ENCODE measurements at places on chromosomes 4 and X.

- DNase-seq: no peak
These were observed 27.6 kb upstream of the TMEM184C start for GRCh38 chr4:147589586-147589985.

DNA sequence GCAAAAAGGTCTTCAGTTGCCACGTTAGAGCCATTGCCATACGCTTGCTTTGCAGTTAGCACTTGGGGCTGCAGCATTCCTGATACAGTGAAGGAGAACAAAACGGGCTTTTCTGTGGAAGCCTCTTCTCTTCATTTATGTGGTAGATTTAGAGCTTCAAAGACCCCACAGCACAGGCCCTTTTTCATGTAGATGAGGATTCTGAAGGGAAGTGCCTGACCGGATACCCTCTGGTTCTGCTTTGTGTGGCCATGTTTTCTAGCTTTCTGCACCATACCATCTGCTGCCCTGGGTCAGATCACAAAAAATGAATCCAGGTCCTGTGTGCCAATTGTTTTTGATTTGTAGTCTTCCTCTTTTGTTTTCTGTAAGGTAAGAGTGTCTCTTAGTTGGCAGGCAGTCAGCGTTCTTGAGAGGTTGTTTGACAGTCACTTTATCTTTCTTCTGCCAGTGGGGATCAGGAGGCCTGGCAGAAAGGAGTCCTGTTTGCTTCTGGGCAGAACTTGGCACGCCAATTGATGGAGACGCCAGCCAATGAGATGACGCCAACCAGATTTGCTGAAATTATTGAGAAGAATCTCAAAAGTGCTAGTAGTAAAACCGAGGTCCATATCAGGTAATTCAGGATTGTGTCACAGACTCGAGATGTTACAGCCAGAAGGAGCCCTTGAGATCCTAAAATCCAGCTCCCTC lies 7.7 kb downstream of the LAP3 start:
- no peak for DNase-seq

DNA sequence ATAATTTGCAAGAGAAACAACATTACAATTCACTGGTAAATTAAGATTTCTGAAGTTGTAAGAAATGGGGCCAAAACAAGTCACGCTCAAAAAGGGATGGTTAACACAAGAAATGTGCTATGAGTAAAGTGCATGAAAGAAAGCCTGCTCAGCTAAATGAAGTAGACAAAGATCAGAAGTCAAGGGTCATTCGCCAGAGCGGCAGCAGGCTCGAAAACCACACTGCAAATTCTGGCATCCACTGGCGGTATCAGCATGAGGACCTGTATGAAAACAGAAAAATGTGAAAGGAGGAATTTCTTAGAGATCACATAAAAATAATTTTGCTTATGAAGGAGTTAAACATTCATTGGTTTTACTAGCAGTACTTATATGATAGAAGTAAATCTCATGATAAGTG lies 49.6 kb downstream of the FBXL5 start:
- DNase-seq: no peak

DNA sequence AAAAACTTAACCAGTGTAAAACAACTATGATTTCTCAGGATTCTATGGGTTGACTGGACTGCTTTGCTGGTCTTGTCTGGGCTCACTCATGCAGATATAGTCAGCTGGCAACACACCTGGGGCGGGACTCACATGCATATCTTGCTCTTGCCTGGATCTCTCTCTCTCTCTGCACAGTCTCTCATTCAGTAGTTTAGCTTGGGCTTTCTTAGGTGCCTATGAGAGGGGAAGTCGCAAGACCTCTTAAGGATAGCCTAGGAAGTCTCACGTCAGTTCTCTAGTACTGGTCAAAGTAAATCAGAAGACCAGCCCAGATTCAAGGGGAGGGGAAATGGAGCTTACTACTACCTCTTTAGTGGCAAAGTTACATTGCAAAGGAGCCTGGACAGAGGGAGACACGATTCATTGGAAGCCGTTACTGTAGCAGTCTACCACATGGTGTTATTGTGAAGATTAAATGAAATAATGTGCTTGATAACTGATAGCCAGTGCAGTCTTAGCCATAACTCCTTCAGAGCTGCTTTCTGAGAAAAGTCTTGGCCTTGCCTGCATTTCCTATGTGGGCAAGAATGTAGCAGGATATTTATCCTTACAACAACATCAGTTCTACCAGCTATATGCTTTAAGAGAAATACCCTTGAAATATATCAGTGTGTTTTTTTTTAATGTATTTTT lies 2.1 kb downstream of the COPS4 start:
- DNase-seq: no peak

- no peak for DNase-seq
These were observed 88.8 kb upstream of the ESX1 start for GRCh38 chrX:104343428-104344129.

DNA sequence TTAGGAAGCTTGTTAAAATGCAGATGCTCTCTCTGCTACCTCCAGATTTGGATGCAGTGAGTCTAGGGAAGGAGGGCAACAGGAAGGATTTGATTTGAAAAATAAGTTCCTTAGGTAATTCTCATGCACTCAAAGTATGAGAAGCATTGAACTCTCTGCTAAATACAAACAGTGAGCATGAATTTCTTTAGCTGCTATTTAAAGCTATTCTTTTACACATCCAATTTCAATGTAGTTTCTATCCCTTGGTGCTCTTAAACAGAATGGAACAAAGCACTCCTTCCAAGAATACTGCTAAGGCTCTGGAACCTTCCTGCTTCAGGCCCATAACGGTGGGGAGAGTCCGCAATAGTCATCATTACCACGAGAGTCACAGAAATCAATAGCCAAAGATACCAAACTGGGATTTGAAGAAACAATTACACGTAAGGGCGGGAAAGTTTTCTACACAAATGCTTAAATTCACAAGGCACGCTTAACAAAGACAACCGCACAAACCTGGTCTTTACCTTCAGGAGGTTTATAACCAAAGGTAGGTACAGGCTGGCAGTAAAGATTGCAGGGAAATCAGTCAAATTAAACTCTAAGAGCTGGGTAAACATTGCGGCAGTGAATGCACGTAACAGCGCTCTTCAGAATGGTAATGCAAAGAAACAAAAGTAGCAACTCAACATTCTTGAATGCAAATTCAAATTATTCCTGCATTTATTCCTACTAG lies 123.2 kb upstream of the NAP1L5 start:
- DNase-seq: no peak

DNA sequence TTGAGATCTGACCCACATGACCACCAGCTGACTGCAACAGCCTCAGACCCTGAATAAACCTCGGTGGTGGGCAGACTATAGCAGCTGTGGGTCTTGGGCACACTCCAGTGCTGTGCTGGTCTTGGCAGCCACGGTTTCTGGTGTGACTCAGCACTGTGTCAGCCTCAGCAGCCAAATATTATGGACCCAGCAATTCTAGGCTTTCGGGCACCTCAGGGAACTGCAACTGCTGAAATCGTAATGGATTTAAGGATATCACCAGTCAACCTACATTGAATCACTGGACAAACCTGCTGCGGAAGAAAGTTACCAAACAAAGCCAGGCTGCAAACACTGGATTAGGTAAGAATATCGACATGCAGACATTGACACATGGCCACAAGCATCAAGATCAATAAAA lies 10.5 kb upstream of the UBE2NL start:
- no peak for DNase-seq

DNA sequence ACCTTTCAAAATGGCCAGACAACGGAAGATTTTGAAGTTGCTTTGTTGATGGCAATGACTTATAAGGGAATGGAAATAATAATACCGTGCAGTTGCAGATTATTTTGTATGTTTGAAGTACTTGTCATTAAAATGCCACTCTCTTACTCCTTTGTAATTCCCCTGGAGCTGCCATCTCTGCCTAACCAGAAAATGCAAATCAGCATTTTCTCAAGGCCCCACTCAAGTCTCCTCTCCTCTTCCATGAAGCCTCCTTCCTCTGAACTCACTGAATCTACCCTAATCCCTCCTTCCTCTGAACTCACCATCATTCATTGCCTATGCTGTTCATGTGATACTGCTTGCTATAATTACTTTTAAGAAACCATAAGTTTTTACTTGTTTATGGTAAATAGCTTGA lies 60.2 kb upstream of the RBPJ start:
- no peak for DNase-seq

GRCh38 chr4:2290974-2291704 lies 29.2 kb upstream of the MXD4 start:
- DNase-seq: no peak

GRCh38 chrX:135086197-135086854 lies 34.0 kb downstream of the ETDB start:
- peak; percentile 75 for DNase-seq

- DNase-seq: no peak
These were observed 207.3 kb upstream of the PABPC4L start for GRCh38 chr4:134408897-134409296.

GRCh38 chr4:2318885-2319284 lies 57.0 kb upstream of the MXD4 start:
- DNase-seq: no peak

DNA sequence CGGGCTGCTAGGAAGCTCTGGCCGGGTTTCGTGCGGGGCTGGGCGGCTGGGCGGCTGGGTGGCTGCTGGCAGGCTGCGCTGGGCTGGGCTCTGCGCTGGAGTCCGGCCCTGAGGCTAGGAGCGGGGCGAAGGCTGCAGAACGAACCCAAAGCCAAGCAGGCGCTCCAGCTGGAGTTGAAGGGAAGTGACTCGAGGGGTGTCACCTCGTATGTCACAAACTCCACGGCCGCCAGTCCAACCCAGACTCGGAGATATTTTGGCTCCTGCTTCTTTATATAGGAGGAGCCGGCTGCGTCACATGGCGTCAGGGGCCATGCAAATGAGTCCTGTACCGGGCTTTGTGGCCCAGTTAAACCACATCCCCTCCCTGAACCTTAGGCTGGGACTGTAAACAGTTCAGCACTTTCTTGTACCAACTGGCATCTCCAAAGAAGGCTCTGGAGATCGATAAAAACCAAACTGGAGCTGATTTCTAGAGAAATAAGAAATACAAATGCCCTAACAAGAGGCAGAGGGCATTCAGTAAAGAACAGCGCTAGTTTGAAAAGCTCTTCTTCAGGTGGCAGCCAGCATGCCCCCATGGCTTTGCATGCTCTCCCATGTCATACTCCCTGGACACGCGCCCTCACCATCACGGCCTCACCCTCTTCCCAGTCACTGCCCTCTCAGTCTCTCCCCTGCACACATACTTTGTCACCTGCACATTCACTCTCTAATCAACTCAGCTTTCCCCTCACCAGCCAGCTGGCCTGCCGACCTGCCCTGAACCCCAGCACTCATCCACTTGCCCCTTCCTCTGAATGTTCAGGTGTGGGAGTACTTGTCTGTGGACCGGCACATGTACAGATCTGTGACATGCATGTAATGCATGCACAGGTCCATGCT lies 58.5 kb downstream of the TSC22D3 start:
- DNase-seq: no peak

- no peak for DNase-seq
These were observed 1925.5 kb downstream of the PCDH7 start for GRCh38 chr4:32645653-32646052.

DNA sequence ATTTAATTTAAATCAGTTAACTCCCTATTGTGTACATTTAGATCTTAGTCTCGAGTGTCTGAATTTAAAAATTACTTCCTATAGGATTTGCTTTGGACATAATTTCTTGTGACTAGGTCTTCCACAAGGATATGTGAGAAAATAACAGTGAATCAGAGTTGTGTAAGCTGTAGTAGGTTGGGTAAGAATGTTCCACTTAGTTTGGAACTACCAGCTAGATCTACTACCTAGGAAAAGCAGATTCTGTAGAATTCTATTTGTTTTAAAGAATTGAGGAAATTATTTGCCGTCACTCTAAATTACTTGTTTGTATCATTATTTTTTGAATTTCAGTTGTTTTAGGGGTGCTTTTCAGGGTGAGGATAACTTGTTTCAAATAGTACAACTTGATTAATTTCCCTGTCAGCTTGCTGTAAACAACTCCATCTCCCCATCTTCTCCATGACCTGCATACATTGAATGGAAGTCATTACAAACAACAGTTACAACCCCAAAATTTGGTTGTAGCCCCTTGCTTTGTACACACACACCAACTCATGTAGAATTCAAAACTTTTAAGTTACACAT lies 1.3 kb downstream of the MTHFD2L start:
- DNase-seq: no peak

- no peak for DNase-seq
These were observed 9.5 kb upstream of the ANKRD50 start for GRCh38 chr4:124722071-124722470.

DNA sequence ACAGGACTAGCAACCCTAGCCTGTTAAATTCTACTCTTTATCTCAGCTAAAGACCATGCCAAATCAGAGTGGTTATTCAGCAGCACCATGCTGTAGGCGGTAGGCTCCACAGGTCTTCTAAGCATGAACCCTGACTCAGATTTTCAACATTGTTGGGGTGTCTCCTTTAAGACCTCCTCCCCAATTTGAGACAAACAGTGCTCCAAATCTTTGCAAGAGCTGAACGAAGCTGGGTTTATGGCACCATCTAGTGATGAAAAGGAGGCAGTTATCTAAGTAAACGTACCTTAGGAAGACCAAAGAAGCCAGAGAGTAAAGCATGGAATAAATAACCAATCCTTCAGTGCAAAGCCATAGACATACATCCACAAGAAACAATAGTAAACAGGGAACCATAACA lies 334.5 kb upstream of the SLC7A11 start:
- no peak for DNase-seq

DNA sequence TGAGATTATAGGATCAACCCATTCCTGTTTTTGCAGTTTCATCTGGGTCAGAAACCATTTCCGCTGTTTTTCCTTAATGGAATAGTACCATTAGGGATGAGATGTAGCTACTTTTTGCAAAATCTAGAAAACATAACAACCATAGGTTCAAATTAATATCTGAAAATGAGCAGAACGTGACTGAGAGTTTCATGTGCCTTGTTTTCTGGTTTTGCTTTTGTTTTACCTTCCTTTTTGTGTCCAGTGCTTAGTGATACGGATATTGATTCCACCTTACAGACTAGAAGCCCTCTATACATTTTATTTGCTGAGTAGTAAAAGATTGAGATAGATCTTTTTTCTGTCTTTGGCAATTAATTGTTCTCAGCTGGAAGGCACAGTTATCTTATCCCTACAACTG lies 46.5 kb downstream of the SNX25 start:
- DNase-seq: no peak

- DNase-seq: peak; percentile 5
These were observed 192.8 kb downstream of the CCNG2 start for GRCh38 chr4:77349796-77350195.

- no peak for DNase-seq
These were observed 40.8 kb upstream of the ANXA10 start for GRCh38 chr4:168051526-168051925.

- DNase-seq: no peak
These were observed 126.4 kb downstream of the BTC start for GRCh38 chr4:74667944-74668343.

DNA sequence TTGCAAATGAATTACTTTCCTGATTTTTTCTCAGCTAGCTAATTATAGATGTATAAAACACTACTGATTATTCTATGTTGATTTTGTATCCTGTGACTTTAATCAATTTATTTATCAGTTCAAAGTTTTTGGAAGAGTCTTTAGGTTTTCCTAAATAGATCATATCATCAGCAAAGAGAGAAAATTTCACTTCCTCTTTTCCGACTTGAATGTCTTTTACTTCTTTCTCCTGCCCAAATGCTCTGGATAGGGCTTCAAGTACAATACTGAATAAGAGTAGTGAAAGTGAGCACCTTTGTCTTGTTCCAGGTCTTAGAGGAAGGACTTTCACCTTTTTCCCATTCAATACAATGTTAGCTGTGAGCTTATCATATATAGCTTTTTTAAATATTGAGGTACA lies 417.9 kb downstream of the PDGFC start:
- DNase-seq: no peak

GRCh38 chr4:101695176-101695575 lies 95.4 kb upstream of the BANK1 start:
- DNase-seq: no peak

All from NCI-H774 (cell line).